ENCODE measurements at places on chromosomes 5 and 9.
A peak's percentile ranks its signal among the peaks of the same experiment; 100 is the strongest.

DNA sequence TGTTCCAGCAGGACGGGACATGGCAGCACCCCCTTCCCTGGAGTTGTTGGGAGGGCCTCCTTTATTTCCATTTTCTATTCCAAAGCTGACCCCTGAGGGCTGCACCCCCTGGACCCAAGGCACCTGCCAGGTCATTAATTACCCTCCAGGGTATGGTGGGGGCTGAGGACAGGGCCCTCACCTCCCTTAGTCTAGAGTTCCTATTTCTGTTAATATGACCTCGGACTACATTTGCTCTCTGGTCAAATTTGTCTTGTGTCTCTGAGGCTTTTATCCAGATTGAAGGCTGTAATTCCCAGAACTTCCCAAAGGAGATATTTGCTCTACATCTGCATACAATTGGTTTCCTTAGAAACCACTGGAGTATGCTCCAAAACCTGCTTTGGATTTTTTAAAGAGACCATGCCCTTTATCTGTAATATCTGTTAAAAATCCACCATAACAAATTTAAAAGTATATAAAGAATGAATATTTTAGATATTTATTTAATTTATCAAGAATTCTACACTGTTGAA is 16.8 kb downstream of the PHF2 start:
- DNase-seq: no peak

- DNase-seq: no peak
Observed at GRCh38 chr5:115977096-115977495, 14.8 kb downstream of the LVRN start.

- DNase-seq: no peak
Observed at GRCh38 chr5:148697180-148697808, 43.0 kb upstream of the HTR4 start.

- DNase-seq: no peak
Observed at GRCh38 chr5:106637275-106637674, 1033.5 kb downstream of the EFNA5 start.

DNA sequence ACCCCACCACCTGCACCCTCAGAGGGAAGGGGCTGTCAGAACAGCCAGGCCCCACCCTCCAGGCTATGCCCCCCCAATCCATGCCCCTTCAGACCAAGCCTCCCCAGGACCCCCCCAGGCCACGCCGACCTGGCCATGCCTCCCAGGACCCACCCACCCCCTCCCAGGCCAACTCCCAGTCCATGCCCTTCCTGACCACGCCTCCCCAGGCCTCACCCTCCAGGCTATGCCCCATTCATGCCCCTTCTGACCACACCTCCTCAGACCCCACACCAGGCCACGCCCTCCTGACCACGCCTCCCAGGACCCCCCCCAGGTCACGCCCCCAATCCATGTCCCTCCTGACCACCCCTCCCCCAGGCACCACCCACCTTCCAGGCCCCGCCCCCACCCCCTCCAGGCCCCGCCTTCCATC is 27.6 kb downstream of the TPPP start:
- peak; percentile 17 for DNase-seq

GRCh38 chr9:120755044-120755443 is 38.2 kb downstream of the FBXW2 start:
- no peak for DNase-seq

DNA sequence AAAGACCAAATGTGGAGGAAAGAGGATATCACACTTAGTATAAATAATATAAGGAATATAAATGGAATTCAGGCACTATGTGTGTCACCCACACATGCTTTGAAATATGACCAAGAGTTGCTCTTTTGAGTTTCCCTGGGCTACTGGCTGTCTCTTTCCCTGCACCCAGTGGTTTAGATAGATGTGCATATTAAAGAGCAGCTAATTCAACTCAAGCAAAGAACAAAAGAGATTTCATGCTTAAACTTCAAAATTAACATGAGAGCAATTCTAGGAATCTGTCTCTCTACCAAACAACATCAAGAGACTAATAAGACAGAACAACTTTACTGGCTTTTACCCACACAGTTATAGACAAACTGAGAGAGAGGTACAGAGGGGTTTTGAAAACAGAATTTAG is 38.0 kb upstream of the ITGA1 start:
- DNase-seq: no peak

DNA sequence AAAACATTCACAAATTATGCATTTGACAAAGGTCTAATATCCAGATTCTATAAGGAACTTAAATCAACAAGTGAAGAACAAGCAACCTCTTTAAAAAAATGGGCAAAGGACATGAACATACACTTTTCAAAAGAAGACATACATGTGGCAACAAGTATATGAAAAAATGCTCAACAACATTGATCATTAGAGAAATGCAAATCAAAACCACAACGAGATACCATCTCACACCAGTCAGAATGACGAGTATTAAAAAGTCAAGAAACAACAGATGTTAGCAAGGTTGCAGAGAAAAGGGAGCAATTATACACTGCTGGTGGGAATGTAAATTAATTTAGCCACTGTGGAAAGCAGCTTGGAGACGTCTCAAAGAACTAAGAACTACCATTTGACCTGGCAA is 38.9 kb upstream of the TNFSF15 start:
- no peak for DNase-seq

GRCh38 chr5:126801992-126802294 is 25.0 kb downstream of the LMNB1 start:
- no peak for DNase-seq

DNA sequence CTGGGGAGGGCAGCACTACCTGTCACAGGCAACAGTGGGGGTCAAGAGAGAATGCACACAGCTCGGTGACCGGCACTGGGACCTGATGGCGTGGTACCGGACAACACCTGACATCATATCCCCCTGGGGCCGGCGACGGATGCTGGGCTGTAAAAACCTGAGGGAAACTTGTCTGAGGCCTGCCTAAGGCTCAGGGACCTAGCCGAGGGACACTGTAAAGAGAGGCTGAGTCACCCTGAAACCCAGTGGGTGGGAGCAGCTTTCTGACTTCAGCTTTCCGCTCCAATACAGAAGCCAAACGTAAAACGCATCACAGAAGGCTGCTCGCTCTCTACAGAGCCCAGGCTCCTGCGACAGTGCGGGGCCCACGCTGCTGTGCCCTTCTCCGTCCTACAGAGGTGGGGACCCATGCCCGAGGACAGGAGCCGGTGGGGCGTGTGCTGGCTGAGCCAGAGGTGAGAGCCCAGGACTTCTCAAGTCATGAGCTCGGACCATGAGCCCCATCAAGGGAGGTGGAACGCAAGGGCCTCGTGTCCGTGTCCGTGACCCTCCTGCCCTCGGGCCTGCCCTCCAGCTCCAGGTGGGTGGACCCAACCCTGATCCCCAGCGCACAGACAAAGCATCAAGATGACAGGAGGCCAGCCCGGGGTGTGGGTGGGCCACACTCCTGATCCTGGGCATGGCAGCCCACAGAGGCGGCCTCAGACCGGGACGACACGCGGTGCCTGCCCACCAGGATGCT is 5.3 kb downstream of the RALGDS start:
- DNase-seq: peak; percentile 42

DNA sequence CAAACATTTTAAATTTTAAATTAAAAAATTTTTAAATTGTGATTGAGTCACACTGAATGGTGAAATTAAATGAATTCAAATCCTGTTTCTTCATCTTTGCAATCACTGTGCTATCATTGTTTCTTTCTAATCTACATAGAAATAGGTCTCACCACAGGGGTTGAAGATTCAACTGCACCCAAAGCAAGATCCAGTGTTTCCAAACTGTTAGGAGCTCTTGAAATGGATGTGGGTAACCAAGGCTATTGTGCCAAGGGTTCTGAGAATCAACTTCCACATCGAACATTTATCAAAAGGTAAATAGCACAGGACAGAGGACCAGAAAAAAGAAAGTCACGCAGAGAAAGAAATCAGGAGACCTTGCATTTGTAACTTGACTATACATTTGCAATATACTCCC is 172.6 kb upstream of the RASEF start:
- DNase-seq: no peak

DNA sequence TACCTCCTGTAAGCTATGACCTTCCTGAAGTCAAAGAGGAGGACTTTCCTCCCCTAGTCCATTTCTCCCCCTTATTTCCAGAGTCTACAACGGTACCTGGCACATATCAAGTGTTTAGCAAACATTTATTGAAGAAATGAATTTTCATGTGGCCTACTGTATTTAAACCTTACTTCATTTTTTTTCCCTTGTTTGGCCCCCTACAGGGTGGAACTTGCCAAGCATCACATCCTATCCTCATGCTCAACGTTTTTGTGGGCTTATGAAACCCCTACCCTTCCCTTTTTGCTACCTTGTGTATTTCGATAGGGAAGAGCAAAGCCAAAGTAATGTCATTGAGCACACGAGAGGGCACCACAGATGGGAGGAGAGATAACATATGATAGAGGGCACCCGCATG is 1857.8 kb upstream of the WWC1 start:
- DNase-seq: no peak

GRCh38 chr9:91474656-91475055 is 51.0 kb upstream of the NFIL3 start:
- DNase-seq: no peak

DNA sequence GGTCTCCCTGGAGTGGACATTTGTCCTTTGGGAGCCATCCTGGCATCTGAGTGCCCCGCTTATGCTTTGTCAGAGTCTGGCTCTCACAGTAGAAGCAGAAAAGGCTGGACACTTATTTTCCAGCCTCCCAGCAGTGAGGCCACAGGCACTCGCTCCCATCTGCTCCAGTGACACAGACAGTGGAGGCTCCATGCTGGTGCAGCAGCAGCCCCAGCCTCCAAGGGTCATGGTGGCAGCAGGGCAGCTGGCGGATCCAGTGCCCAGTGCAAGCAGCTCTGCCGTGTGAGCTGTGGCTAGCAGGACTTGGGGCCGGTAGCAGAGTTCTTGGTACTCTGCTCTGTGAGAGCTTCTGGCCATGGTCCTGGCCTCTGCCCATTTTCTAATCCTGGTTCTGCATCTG is 157.3 kb upstream of the ALDH1B1 start:
- DNase-seq: no peak
